ENCODE measurements at places on chromosomes 7 and 10. TPM values are rescaled to one million over a fixed set of nuclear protein-coding genes. Genes with fewer than 3 reads are reported as not detected.

Gene MYH16
- not detected for total RNA-seq

Gene STAG3
- total RNA-seq: 0.50 TPM

Gene NPC1L1
- total RNA-seq: under 0.01 TPM

Gene AMZ1
- 0.33 TPM for total RNA-seq

Gene BET1
- total RNA-seq: 40.3 TPM

Gene ZNF786
- 5.4 TPM for total RNA-seq

Gene C10orf105
- total RNA-seq: under 0.01 TPM

Gene CRHR2
- not detected for total RNA-seq

Gene KEL
- not detected for total RNA-seq

Gene WNT8B
- not detected for total RNA-seq

Gene ANKRD1
- under 0.01 TPM for total RNA-seq

Gene CRTAC1
- not detected for total RNA-seq

Gene BZW2
- total RNA-seq: 43.3 TPM

Gene PDGFA
- 10.8 TPM for total RNA-seq

Gene CALHM3
- total RNA-seq: not detected

Gene SYT15B
- total RNA-seq: not detected

Gene ASAH2
- 0.51 TPM for total RNA-seq

Gene RNLS
- 11.3 TPM for total RNA-seq

Gene ABCB8
- total RNA-seq: 20.0 TPM

Measured in fibroblast of lung (primary cell).